ENCODE measurements at places on chromosomes 1 and 21.
A peak's percentile ranks its signal among the peaks of the same experiment; 100 is the strongest.

- no peak for DNase-seq
Observed at GRCh38 chr1:29324771-29325351, 88.5 kb downstream of the PTPRU start.

- DNase-seq: peak; percentile 50
Observed at GRCh38 chr1:203526572-203526971, 32.6 kb downstream of the OPTC start.

GRCh38 chr1:24904731-24905354 lies 25.2 kb downstream of the RUNX3 start:
- no peak for DNase-seq

DNA sequence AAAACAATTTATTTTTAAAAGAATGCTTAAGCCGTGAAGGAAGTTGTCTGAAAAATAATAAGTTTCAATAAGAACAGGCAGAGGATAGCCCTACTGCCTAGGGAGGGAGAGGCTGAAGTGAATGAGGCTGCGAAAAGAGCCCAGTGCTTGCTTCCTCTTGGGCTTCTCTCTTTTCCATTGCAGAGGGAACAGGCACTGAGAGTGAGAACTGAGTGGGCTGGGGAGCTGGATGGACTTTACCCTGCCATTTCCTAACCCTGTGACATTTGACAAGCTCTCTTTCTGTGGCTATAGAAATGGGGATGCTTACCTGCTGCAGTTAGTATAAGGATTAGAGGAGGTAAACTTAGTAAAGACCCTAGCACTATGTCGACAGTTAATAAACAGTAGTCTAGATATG lies 30.0 kb downstream of the TENT5C start:
- no peak for DNase-seq

- no peak for DNase-seq
Observed at GRCh38 chr21:45572783-45573451, 30.7 kb upstream of the SLC19A1 start.

DNA sequence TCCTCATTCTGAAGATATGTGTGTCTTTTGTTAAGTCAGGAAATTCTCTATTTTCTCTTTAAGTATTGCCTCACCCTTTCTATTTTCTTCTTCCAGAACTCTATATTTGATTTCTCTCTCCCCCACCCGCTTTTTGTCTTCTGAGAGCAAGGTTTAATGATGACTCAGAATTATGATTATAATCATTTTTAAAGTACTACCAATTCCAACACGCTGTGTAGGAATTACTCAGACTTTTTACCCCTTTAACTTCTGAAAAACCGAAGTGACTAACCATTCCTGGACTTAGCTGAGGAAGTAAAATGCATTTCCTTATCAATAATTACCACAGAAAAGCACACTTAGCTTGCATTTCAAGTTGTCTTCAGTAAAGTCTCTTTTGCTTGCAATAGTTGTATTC lies 20.8 kb upstream of the SCYL3 start:
- DNase-seq: peak; percentile 39

DNA sequence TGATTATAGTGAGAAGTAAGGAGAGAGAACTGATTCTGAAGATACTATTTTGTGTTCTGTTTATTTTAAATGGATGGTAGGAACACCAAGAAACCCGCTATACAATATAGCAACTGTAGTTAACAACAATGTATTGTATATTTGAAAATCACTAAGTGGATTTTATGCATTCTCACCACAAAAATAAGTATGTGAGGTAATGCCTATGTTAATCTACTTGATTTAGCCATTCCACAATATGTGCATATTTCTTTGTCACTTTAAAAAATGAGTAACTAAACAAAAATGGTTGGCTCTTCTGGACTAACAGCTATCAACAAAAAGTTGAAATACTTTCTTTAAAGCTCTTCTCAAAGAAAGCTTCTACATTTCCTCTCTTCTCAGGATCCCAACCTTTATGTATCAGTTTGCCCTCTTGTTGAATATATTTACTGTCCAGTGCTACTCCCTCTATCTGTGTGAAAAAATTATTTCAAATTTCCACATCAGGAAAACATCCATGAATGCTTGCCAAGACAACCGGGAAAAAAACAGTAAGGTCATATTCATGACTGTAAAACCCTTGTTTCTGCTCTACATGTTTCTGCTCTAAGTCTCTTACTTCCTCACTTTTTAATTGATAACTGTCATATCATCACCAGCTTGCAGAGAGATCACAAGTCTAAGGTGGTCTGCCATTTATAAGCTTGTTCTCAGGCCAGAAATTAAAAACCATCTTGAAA lies 27.0 kb downstream of the CLCA4 start:
- DNase-seq: no peak

GRCh38 chr1:71668065-71668464 lies 587.2 kb upstream of the ZRANB2 start:
- DNase-seq: no peak

GRCh38 chr21:25589887-25590286 lies 17.4 kb downstream of the MRPL39 start:
- no peak for DNase-seq

GRCh38 chr1:218312509-218312908 lies 27.4 kb downstream of the RRP15 start:
- DNase-seq: peak; percentile 56

DNA sequence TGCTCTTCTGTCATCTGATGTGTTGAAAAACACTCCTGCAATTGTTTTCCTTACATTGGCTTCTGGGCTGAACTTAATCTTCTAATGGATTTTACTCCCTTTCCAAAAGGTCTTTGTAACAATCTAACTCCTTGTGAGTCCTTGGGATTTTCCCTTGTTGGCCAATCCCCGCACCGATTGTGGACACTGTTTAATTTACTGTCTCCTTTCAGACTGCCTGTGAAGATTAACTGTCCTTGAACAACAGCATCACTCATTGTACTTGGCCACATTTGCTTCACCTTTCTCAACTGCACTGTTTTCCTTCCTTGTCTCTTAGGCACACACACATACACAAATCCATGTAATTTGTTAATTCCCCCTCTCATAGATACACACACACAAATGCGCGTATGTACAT lies 120.4 kb downstream of the SPATA46 start:
- no peak for DNase-seq

All from EL (cell line).